ENCODE measurements at places on chromosomes 7 and 10.

DNA sequence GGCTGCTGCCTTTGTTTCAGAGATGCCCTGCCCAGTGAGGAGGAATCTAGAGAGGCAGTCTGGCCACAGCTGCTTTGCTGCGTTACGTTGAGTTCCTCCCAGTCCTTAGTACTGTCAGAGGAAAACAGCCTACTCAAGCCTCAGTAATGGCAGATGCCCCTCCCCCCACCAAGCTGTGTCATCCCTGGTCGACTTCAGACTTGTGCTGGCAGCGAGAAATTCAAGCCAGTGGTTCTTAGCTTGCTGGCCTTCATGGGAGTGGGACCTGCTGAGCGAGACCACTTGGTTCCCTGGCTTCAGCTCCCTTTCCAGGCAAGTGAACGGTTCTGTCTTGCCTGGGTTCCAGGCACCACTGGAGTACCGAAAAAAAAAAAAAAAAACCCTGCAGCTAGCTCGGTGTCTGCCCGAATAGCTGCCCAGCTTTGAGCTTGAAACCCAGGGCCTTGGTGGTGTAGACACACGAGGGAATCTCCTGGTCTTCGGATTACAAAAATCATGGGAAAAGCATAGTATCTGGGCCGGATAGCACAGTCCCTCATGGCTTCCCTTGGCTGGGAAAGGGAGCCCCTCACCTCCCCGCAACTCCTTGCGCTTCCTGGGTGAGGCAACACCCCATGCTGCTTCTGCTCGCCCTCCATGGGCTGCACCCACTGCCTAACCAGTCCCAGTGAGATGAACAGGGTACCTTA is 9.1 kb downstream of the SDHAF3 start:
- DNase-seq = peak; percentile 10

DNA sequence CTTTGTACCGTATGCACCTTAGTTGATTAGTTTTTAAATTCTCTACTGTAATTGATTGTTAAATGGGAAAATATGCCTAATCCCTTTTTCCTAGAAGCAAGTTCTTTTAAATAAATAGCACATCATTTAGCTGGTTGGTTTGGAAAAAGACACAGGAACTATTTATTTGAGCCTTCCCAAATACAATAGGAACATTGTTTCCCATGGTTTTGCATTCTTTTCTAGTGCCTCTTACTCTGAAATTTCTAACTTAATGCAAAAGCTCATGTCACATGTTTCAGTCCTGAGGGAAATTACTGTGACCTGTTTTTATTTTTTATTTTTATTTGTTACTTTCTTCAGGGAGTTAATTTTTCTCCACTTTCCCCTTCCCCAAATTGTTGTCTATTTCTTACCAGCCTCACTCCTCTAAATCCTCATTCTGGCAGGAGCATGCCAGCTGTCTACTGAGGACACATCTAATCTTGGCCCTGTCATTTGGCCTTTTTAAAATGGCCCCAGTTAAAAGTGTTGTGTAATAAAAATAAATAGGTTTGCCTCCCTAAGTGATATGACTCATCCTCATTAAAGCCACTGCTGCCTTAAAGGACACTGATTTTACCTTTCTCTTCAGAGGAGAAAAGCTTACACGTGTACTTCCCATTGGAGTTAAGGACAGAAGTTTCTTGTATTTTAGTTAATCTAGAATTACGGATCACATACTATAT is 94.5 kb downstream of the PPP1R3A start:
- DNase-seq = no peak

GRCh38 chr7:146831875-146832274 is 715.3 kb downstream of the CNTNAP2 start:
- DNase-seq = no peak

DNA sequence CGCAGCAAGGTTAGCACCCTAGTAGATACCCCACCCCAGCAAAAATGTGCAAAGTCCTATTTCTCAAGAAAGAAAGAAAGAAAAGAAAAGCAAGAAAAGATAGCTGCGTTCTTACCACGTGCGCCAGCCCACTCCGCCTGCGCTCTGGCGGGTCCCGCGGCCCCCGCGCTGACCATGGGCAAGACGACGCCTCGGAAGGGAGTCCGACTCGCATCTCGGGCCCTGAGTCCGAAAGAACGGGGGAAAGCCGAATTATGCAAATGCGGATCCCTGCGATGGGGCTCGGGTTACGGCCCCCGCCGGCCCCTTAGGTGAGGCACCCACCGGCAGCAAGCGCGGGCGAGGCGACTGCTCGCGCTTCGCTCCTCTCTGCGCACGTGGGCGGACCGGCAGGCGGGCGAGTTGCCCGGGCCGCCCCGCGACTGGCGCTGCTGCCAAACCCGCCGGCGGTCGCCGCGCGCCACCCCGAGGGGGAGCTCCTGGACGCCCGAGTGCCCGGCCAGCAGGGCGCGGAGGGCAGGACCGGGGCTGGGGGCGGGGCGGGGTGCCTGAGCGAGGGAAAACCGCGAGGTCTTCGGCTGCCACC is 2.4 kb upstream of the EGR2 start:
- DNase-seq = no peak

DNA sequence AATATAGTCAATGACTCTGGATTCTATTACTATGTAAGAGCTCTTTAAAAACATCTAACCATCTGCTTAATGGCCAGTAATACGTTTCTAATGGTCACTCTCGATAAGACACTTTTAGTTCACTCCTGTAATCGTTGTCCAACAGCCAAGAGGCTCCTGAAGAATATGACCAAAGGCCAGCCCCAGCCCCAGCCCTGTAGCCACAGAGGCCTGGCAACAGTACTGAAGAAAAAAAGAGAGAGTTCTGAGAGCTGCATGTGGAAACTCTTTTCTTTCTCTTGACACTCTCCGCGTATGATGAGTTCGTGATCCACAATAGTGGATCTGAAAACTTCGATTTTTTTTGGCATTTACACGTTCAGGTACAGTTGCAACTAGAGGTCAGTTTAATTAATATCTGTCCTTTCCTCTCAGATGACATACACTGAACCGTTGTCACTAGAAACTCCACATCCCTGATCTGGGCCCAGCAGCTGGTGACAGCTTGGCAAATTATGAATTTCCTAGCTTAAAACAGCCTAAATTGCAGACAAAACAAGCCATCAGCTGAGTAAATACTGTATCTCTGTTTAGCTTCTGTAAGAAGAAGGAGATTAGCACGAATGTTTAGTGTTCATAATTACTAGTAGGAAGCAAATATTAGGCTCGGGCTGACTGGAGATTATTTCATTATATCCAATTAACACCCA is 456.7 kb downstream of the LRMDA start:
- DNase-seq = no peak

DNA sequence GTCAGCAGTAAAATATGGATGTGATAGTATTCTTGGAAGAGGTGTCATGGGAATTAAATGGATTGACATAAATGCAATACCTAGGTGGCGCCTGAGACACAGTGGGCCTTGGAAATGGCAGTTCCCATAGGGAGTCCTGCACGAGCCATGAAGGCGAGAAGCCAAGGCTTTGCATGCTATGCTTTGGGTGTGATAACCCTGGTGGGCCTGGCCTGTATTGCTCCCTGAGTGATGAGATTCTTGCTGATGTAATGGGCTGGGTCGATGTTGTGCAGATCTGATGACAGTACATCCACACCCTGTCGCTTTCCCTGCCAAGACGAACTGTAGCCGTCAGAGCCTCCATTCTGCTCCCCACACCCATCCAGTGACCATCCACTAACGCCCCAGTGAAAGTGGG is 46.4 kb downstream of the CREB5 start:
- DNase-seq = no peak

DNA sequence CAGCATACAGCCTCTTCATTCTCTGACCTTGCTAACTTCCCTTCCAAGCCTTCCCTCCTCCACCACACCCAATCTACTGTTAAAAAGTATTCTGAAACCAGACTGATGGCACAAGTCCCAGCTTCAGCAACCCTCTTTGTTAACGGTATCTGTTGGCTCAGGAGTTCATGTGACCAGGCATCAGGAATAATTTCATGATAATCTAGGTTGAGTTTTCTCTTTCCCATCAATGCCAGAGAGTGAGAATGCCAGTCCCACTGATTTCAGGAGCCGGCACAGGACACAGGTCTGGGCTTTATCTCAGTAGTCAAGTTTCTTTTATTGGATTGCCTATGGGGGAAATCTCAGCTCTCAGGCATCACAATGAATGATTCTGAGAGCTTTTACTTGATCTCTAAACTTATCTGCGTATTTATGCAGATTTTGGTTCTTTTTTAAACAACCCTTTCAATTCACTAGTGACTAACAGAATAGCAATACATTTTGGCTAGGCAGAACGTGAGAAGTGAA is 231.0 kb upstream of the LYZL1 start:
- no peak for DNase-seq

GRCh38 chr10:48457949-48458661 is 146.8 kb downstream of the ARHGAP22 start:
- DNase-seq = no peak

GRCh38 chr10:876438-876837 is 55.1 kb downstream of the LARP4B start:
- no peak for DNase-seq

GRCh38 chr10:24449321-24449740 is 240.4 kb downstream of the KIAA1217 start:
- peak; percentile 55 for DNase-seq

GRCh38 chr10:23968301-23968700 is 240.6 kb upstream of the KIAA1217 start:
- peak; percentile 50 for DNase-seq

DNA sequence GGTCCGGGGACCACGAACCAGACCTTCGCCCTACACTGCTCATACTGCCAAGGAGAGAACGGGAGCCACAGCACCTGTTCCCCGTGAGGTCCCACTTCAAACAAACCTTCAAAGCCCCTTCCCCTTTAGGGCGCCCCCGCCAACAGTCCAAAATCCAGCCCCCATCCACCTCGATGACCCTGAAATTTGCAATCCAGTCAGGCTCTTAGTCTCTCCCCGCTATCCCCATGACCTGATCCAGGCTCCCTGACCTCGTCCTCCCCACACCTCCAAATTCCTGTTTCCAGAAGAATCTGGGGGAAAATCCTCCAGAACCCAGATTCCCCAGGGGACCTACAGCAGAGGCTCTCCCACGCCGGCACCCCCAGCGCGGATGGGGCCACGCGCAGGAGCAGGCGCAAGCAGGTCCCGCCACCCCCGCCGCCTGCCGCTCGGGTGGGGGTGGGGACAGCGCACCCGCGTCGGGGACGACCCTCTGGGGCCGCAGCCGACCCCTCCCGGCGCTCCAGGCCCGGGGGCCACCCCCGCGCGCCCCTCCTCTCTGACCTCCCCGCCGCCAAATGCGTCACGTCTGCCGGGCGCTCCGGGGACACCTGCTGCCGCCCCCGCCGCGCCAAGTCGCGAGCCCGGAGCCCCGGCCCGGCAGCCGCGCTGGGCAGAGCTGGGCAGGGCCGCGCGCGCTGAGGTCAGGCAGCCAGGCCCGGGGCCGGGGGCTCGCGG is 753 bp downstream of the CAMK2B start:
- no peak for DNase-seq

DNA sequence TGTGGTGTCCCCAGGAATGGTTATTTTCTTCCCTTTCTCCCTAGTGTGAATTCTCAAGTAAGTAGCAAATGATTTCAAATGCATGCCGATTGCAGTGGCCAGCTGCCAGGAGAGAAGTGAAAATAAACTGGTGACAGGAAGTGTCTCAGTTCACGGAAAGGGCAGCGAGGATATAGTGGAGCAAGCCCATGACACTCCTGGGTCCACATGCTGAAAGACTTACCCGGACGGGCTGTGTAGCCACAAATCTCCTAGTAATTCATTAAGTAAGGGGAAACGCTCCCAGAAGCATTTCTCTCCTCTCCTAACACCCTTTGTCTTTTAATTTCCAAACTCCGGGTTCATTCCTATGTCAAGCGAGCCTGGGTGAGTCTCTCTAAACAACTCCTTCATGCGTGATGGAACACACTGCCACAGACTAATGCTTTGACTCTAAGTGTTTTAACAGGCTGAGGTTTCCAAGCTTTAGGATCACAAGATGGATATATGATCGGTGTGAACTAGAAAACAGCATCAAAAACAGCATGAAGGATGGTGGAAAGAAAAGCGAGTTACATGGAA is 125.6 kb downstream of the CYP26A1 start:
- DNase-seq = no peak

- no peak for DNase-seq
Measured at GRCh38 chr10:10132009-10132408, 885.7 kb upstream of the CELF2 start.

- no peak for DNase-seq
Measured at GRCh38 chr7:45394117-45394708, 180.0 kb upstream of the ADCY1 start.

DNA sequence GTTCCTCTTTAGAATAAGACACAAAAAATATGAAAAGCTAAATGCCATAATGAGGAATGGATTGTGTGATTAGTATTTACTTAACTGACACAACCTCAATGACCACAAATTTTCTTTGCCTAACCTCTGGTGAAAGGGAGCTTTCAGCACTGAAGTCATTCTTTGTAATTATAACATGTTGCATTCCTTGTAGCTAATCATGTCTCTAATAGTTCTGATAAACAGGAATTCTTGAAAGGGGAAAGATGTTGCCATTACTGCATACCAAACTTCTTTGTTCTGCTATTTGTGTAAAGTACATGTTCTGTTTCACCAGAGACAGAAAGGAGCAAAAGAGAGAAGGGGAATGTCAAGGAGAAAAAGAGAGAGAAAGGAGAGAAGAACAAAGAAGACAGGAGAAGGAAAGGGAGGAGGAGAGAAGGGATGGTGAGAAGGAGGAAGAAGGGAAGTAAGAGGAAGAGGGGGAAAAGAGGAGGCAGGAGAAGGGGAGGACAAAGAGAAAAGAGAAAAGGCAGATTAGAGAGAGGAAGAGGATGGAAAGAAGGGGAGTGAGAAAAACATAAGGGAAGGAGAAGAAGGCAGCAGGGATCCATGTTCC is 120.9 kb downstream of the SEMA3D start:
- DNase-seq = no peak

- DNase-seq = no peak
Measured at GRCh38 chr7:38102507-38102906, 75.5 kb upstream of the STARD3NL start.

- DNase-seq = no peak
Measured at GRCh38 chr7:18213652-18214051, 186.0 kb upstream of the PRPS1L1 start.

- DNase-seq = no peak
Measured at GRCh38 chr7:143374561-143374960, 6.6 kb upstream of the ZYX start.

DNA sequence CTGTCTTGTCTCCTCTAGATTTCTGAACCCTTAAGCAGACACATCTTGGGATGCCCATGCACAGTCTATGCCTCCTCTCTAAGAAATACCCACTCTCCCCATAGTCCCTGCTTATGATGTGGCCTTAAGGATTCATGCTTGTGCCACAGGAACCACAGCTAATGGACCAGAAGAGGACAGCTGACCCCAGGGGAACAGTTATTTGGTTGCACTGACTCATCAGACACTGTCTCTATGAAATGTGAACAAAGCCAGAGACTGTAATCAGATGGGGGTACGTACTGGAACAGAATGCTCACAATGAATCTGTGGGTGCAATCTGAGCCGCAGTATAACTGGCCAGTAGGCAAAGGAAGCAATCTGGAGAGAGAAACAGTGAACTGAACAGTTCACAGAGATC is 121.9 kb downstream of the USP6NL start:
- DNase-seq = no peak

GRCh38 chr10:77474939-77475338 is 162.7 kb downstream of the KCNMA1 start:
- no peak for DNase-seq

- no peak for DNase-seq
Measured at GRCh38 chr10:13390604-13391522, 42.8 kb upstream of the SEPHS1 start.

- no peak for DNase-seq
Measured at GRCh38 chr10:34869135-34869836, 54.2 kb upstream of the PARD3 start.

GRCh38 chr10:112605063-112605462 is 158.0 kb downstream of the VTI1A start:
- DNase-seq = no peak

Data from foreskin keratinocyte (primary cell).